Breast epithelium (tissue), 4 donors: ENCODE measurements at places on chromosomes 13 and 19. TPM values are rescaled to one million over a fixed set of nuclear protein-coding genes. Genes with fewer than 3 reads are reported as not detected.

- H3K36me3 ChIP-seq, result no peaks in the 10 kb centered on the region
- no peaks in the 10 kb centered on the region for H3K4me1 ChIP-seq
- H3K4me3 ChIP-seq, result peak within 1 kb of the TSS; percentile 84
- H3K27me3 ChIP-seq, result no peaks in the 10 kb centered on the region
- peak; percentile 57 for DNase-seq
These were observed at the start of gene LMO7 for GRCh38 chr13:75635828-75636435. TSS of gene LMO7 (plus strand) at chr13:75636330. CDS start at chr13:75636658, 328 bp downstream.

DNA sequence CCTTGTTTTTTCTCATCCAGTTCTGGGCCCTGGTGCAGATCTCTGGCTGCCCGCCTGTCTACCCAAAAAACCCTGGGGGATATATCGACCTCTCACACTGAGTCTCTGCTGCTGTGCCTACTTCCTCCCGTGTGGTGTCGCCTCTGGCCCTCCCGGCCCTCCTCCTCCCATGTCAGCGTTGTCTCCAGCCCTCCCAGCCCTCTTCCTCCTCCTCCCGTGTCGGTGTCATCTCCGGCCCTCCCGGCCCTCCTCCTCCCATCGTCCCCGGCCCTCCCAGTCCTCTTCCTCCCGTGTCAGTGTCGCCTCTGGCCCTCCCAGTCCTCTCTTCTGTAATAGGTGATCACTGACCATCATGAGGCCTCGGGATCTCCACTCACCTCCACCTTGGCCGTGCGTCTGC lies 81.8 kb downstream of the GPR12 start:
- DNase-seq, result no peak
- no peak overlapping the region for H3K4me3 ChIP-seq
- no peaks in the 10 kb centered on the region for H3K27me3 ChIP-seq
- H3K4me1 ChIP-seq, result no peaks in the 10 kb centered on the region

The FPR2 gene
- total RNA-seq, result 0.15 TPM

DNA sequence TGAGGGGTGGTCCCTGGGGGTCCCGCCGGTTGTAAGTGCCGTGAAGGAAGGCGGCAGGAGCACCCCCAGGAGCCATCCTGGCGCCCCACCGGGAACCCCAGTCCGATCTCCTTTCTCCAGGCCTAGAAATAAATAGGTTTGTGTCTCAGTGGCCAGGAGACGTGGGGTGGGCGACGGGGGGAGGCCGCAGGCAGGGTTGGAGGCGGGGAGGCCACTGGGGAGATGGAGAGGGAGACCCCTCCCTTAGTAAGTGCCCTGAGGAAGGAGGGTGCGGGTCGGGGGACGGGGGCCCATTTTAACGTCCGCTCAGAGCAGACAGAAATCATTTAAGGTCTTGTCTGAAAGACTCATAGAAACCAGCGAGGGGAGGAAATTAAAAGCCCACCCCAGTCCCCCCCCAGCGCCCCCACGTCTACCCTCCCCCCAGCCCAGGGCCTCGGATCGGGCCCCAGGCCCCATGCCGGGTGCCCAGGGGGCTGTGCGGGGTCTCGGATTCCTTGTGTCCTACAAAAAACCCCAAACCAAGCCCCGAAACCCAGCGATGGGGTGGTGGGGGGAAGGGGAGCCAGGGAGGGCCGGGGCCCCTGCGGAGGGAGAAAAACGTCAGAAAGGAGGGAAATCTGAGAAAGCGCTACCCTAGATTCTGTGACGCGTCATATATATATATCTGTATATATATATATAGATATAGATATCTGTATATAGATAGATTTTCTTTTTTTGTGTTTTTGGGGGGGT lies 19.6 kb downstream of the ZBTB7A start:
- H3K4me3 ChIP-seq, result no peak overlapping the region
- no peaks in the 10 kb centered on the region for H3K27me3 ChIP-seq
- H3K36me3 ChIP-seq, result no peaks in the 10 kb centered on the region
- DNase-seq, result no peak
- no peak overlapping the region for H3K27ac ChIP-seq
- H3K4me1 ChIP-seq, result peaks cover 17% of the 10 kb centered on the region

The BEST2 gene
- total RNA-seq, result not detected

The ADAT3 gene
- total RNA-seq, result 1.1 TPM

The PNMA8A gene
- 8.8 TPM for total RNA-seq

GRCh38 chr19:6062961-6063575 lies 47.2 kb downstream of the RFX2 start:
- peaks cover 4% of the 10 kb centered on the region for H3K4me1 ChIP-seq
- no peaks in the 10 kb centered on the region for H3K27me3 ChIP-seq
- H3K4me3 ChIP-seq, result no peak overlapping the region
- peak overlapping the region; percentile 48 for H3K27ac ChIP-seq
- H3K36me3 ChIP-seq, result no peaks in the 10 kb centered on the region

The IL12RB1 gene
- total RNA-seq, result 1.6 TPM

GRCh38 chr13:90956031-90956430 lies 391.5 kb upstream of the MIR17HG start:
- H3K27me3 ChIP-seq, result no peaks in the 10 kb centered on the region
- no peaks in the 10 kb centered on the region for H3K4me1 ChIP-seq
- DNase-seq, result no peak
- H3K27ac ChIP-seq, result no peak overlapping the region
- H3K36me3 ChIP-seq, result no peaks in the 10 kb centered on the region

DNA sequence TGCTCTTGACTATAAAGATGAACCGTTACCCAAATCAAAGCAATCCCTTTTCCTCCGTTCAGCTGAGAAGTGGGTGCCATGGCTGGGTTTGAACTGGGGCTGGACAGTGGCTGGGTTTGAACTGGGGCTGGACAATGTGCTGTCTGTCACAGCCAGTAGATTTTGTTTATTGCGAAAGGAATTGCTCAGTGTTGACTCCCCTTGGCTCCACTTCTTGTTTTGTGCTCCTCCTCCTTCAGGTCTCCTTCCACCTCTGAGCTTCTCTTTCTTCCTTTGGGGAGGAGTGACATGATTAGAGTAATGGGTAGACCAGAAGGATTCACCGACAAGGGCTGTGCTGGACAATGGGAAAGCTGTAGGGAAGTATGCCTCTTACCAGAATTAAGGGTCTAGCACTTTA lies 19.4 kb upstream of the MBNL2 start:
- no peak overlapping the region for H3K4me3 ChIP-seq
- DNase-seq, result no peak
- H3K27me3 ChIP-seq, result no peaks in the 10 kb centered on the region
- no peaks in the 10 kb centered on the region for H3K4me1 ChIP-seq
- H3K27ac ChIP-seq, result no peak overlapping the region
- H3K36me3 ChIP-seq, result no peaks in the 10 kb centered on the region

DNA sequence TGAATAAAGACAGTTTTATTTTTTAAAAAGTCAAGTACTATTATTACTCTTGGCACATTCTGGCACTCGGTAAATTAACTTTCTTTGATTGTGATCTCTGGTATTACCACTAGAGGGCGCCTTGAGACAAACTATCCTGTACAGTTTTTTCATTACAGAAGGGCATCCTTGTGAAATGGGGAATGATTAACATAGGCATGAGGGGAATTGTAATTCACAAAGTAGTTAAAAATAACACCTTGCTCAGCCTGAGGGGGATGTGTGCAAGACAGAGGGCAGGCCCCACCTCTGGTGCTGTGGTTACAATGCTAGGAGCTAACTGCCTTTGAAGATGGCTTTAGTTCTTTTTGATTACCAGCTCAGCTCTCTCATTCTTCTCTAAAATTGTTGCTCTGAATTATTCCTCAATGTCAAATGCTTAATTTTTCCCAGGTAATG lies 24.2 kb upstream of the C1QTNF9B start:
- H3K27me3 ChIP-seq, result no peaks in the 10 kb centered on the region
- no peak overlapping the region for H3K27ac ChIP-seq
- no peaks in the 10 kb centered on the region for H3K36me3 ChIP-seq
- H3K4me3 ChIP-seq, result no peak overlapping the region

The LILRA1 gene
- 0.66 TPM for total RNA-seq

GRCh38 chr19:912181-913079 lies 589 bp downstream of the R3HDM4 start:
- H3K4me1 ChIP-seq, result peaks cover 8% of the 10 kb centered on the region
- peak overlapping the region; percentile 80 for H3K4me3 ChIP-seq
- H3K36me3 ChIP-seq, result no peaks in the 10 kb centered on the region
- DNase-seq, result no peak

GRCh38 chr13:93730780-93731179 lies 504.2 kb downstream of the GPC6 start:
- no peaks in the 10 kb centered on the region for H3K36me3 ChIP-seq
- H3K4me1 ChIP-seq, result no peaks in the 10 kb centered on the region
- no peak overlapping the region for H3K27ac ChIP-seq
- no peaks in the 10 kb centered on the region for H3K27me3 ChIP-seq
- no peak overlapping the region for H3K4me3 ChIP-seq

DNA sequence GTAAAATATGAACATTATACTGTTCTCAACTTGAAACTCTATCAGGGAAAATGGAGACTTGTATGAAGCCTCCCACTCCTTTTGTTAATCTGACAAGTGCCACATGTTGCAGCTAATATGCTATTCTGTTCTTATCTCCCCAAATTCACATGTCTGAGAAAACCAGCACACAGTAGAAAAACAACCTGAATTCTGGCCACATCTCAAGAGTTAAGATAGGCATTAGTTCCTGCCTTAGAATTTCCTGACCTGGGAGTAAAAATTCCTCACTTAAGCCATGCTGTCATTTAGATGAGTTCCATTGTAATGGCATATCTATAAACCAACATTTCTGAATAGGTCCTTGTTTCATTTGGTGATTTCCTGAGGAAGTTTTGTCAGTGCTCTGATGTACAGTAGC lies 1098.5 kb downstream of the EFNB2 start:
- DNase-seq, result no peak
- no peaks in the 10 kb centered on the region for H3K27me3 ChIP-seq
- no peaks in the 10 kb centered on the region for H3K36me3 ChIP-seq
- H3K4me3 ChIP-seq, result no peak overlapping the region
- no peak overlapping the region for H3K27ac ChIP-seq
- H3K4me1 ChIP-seq, result no peaks in the 10 kb centered on the region

DNA sequence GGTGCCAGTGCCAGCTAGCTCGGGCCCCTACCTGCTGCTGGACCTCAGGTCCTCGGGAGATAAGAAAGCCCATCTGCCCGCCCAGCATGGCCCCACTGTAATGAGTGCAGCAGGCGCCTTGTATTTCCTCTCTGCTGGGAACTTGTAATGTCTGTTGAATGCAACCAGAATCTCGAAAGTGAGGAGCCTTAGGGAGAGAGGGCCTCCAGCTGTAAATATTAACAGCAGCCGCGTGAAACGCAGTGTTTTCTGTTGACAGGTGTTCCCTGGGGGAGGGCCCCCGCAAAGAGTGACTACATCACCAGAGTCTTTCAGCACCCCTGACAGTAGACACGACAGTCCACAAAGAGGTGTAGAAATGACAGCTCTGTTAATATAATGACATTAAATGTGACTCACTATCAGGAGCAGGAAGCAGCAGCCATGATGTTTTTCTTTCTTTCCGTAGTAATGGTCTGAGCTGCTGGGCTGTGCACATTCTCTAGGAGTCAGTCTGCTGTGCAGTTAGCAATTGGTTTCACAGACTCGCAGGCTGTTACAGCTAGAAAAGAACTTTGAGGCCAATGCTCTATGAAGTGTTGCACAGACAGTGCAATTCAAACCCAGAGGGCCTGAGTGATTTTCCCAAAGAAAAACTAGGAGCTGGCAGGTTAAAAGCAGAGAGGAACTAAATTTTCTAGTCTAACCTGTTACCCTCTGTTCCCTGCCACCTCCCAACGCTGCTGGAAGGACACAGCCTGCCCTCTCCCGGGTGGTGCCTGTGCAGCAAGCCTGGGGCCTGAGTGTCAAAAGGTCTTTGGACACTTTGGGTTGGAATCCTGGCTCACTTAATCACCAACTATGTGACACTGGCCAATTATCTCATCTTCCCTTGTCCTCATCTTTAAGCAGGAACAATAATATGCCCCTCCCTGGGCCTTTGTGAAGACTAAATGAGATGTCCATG lies 58.6 kb upstream of the WASF3 start:
- H3K27me3 ChIP-seq, result no peaks in the 10 kb centered on the region
- DNase-seq, result no peak
- no peak overlapping the region for H3K4me3 ChIP-seq
- no peaks in the 10 kb centered on the region for H3K36me3 ChIP-seq
- no peak overlapping the region for H3K27ac ChIP-seq

DNA sequence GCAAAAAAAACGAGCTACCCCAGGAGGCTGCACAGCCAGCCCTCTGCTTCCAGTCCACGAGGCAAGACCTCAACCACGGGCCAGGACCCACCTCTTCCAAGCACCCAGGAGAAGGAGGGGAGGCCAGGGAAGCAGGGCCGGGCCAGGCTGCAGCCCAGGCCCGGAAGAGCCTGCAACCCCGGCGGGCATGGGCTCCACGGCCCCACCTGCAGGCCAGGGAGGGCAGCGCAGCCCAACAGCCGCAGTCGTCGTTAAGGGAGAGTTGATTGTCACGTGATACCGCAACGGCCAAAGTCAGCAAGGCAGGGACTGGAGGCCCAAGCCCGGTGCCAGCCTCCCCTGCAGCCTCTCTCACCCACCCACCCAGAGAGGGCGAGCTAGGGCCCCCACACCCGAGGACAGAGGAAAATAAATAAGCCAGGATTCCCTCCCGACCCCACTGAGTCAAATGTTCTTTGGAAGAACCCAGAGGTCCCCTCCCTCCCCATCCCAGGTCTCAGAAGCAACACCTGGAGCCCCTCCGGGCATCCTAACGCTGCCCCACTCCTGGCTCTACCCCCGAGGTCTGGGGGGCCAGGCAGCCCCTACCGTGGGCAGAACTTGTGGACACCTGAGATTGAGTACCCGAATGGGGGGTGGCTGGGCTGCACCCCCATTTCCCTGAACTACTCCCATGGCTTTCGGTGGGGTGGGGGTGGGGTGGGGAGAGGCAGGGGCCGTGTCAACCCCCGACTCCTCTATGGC lies 5.2 kb upstream of the REXO1 start:
- no peaks in the 10 kb centered on the region for H3K27me3 ChIP-seq
- peaks cover 14% of the 10 kb centered on the region for H3K4me1 ChIP-seq
- DNase-seq, result peak; percentile 79
- H3K27ac ChIP-seq, result peak overlapping the region; percentile 93
- H3K4me3 ChIP-seq, result peak overlapping the region; percentile 29

DNA sequence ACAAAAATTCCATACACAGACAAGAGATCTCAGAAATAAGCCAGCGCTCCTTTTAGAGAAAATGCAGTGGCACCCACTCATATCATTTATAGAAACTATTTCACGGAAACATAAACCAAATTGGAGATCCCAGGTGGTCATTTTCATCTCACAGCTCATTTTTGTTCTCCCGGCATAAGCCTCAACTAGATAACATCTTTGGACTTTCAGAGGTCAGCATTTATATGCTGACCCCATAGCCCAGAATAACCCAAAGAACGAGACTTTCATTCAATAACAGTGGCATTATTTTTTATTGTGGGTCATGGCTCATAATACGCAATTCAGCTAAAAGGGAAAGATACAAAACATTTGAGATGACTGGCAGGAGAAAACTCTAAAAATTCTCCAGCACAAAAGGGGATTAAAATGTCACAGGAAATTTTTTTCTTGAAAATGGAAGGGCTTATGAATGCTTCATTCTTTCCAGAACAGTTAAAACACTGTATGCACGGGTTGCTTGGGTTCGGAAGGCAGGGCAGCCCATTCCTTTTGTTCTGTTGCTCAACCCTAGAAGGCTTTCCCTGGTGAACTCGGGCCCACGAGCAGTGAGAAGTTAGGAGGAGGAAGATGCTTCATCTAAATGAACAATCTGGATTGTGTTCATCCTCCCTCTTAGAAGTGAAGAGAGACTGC lies 24.0 kb downstream of the STARD13 start:
- H3K4me3 ChIP-seq, result no peak overlapping the region
- DNase-seq, result no peak
- H3K27ac ChIP-seq, result peak overlapping the region; percentile 83

The COG3 gene
- total RNA-seq, result 39.7 TPM
